ENCODE measurements at places on chromosomes 6 and 20.

DNA sequence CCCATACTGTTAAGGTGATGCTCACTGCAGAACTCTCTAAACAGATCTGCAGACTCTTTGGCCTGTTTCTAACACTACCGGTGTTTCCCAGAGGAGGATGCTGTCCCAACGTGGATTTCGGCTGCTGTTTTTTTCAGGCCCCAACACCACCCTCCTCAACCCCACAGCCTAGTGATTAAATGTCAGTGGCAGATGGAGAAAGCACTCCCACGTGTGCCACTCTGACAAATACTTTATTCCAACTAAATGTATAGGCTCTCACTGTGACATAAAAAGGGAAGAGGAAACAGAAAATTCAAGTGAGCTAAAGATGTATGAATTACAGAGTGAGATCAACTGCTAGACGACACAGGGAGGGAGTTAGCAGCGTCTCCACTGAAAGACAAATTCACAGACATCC is 3.6 kb downstream of the TBC1D20 start:
- DNase-seq = no peak

GRCh38 chr6:150600301-150601017 is 774 bp downstream of the PLEKHG1 start:
- DNase-seq = peak; percentile 68

DNA sequence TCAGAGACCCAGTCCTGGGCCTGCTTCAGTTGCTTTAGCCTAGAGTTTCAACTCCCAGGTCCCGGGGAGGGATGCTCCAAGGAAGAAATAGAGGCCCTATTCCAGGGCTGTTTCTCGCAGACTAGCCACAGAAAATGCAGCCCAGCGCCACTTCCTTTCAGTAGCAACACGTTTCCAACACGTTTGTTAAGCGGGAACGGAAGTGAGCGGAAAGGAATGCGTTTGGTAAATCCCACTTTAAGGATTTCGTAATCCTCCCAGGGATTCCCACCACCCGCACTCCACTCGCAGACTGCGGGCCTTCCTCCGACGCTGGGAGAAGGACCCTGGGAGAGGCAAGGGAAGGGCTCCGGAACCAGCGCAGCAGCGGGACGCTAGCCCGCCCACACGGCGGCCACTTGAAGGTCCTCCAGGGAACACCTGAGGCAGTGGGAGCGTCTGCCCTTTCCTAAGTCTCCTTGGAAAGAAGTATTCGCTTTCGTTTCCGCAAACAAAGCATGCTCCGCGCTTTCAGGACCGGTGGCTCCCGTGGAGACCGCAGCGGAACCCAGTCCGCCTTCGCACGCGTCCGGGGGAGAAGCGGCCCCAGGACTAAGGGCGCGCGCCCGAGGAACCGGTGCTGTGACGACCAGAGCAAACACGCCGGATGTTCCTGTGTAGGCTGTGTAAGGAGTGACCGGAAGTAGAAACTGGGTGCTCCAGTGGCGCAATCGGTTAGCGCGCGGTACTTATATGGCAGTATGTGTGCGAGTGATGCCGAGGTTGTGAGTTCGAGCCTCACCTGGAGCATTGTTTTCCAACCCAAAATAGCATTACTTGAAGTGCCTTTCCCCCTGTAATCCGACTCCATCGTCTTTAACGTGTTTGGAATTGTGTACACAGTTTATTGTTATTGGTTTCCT is 227.6 kb upstream of the PRSS16 start:
- DNase-seq = peak; percentile 87

GRCh38 chr20:6169251-6169650 is 46.4 kb upstream of the FERMT1 start:
- DNase-seq = no peak

DNA sequence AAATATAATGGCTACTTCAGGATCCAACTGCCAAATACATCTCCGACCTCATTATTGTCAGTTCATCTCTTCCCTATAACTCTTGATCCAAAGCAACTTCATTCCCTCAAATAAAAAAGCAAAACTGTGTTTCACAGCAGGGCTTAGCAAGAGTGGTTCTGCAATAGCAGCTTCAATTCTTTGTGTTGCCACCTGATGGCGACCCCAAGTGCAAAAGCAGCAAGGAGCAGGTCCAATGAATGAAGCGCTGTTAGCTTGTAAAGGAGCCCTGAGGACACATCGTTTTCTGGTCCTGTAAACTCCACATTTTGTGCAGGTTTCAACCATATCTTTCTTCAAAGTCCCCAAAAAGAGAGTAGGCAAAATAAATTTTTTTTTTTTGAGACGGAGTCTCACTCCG is 19.6 kb downstream of the RTN4IP1 start:
- DNase-seq = peak; percentile 39

DNA sequence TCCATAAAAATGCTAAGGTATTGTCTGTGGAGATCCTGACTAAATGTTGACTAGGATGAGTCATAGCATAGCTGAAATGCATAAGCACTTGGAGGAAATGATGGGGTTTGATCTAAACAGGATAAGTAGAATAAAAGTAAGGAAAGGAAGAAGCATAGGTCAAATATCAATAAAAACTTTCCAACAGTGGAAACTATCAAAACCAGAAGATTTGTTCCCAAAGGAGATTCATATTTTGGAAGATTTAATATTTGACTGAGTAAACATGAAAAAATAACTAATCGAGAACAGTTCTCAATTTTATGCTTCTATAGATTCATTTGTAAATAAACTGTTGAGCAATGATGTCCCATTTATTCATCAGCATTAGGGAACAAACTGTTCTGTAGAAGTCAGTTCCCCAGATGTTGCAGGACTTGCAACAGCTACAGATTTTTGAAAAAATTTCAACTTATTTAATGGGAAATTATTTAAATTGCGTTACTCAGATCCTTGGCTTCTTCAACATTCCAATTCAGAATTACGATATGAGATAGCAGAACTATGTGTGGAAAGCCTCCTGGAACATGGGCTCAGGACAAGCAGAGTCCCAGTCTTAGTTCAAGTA is 133.7 kb upstream of the TBX18 start:
- DNase-seq = no peak

DNA sequence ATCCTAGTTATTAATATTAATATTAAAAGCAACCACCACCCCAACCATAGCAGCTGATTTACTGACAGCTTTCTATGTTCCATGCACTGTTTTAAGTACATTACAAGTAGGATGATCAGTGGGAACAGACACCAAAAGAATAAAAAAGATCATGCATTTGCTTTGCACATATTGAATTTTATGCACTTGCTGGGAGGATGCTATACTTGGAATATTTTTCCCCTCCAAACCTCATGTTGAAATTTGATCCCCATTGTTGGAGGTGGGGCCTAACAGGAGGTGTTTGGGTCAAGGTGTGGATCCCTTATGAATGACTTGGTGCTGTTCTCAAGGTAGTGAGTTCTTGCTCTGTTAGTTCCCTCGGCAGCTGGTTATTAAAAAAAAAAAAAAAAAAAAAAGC is 178.9 kb upstream of the MYLIP start:
- DNase-seq = no peak

DNA sequence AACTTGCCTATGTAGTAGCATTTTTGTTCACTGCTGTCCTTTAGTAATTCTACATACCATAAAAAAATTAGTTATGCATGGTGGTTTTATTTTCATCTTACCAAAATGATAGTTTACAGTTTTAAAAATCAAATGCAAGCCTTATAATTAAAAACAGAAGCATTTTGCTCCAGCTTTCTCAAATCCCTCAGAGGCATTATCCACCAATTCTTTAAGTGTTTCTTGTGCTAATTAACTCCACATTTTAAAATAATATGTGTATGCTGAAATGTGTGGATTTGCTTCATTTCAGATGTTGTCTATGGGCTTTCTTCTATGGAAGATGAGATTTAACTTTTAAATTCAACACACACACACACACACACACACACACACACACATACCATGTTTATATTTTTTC is 49.3 kb downstream of the PCSK2 start:
- no peak for DNase-seq

GRCh38 chr6:37303091-37303660 is 45.2 kb upstream of the TMEM217 start:
- no peak for DNase-seq

- DNase-seq = no peak
Measured at GRCh38 chr20:41163821-41164220, 26.5 kb downstream of the PLCG1 start.

DNA sequence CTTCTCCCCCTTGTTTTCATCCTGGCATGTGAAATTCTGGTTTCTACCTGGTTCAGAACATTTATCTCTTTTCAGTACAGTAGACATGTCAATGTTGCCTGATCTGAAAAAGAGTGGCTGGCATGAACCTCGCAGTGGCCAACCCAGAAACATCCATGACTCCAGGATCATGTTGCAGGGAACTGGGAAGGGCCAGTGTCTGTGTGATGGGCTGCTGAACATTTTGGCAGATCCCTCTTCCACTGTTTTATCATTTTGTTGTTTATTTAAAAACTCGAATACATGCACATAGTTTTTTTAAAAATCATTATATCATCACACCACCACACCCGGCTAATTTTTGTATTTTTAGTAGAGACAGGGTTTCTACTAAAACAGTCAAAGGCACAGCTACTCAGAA is 19.0 kb downstream of the WFDC3 start:
- no peak for DNase-seq

DNA sequence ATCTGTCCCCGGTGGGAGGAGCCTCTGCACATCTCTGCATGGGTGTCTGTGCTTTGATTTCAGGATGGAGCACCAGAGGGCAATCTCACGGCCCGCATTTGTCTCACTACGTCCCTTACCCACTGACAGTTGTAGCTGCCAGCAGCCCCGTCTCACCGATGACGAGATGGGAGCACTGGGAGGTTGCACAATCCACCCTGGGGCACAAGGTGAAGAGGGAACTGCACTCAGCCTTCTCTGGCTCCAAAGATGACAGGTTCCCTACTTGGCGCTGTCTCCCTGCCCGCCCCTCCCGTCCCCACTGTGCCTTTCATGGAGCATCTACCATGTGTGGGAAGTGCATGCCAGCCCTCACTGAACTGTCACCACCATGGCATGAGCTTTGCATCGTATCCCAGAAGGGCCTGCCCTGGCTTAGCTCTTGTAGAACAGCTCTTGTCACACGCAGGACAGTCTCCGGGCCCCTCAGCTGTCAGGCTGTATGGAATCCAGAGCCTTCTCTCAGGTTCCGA is 99.9 kb upstream of the PMEPA1 start:
- DNase-seq = peak; percentile 80

GRCh38 chr6:141388666-141389065 is 744.1 kb upstream of the GJE1 start:
- no peak for DNase-seq

- DNase-seq = no peak
Measured at GRCh38 chr6:158909938-158910337, 90.1 kb downstream of the RSPH3 start.

DNA sequence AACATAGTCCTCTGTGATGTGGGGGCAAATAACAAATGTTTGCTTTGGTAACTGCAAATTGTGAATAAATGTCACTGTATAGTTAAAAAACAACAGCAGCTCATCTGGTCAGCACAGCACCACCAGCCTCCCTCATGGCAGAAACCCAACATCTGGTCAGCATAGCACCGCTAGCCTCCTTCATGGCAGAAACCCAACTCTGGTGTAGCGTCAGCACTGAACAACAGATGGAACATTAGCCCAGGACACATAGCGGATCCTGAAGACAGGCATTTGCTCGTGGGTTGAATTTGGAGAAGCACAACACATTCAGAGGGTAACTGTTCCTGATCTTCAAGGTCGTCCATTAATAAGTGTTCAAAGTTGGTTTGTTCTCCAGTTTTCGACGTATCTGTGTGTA is 265.9 kb downstream of the DLL1 start:
- peak; percentile 88 for DNase-seq

All from SK-N-SH (cell line).